Karpas-422 (cell line): ENCODE measurements at places on chromosomes 5 and 9. TPM values are rescaled to one million over a fixed set of nuclear protein-coding genes. Genes with fewer than 3 reads are reported as not detected.
A peak's percentile ranks its signal among the peaks of the same experiment; 100 is the strongest.

DNA sequence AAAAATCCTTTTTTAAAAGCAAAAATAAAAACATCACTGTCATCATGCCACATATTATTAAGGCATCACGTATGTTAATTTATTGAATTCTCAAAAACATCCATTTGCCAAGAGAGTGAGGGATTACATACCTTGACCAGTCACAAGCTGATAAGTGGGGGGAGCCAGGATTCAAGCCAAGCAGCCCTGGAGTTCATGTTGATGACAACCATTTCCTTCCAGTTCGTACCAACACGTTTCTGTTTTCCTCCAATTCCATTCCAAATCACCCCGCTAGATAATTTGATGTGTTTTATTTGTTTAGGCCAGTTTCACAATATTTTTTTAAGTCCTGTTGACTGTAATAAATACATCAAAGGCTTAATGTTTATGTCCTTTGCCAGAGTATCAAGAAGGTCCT is 53.0 kb downstream of the SLC1A3 start:
- DNase-seq: no peak

GTF3C4 gene
- total RNA-seq: 8.8 and 11.2 TPM in 2 replicates

NR4A3 gene
- 0.18 and 0.45 TPM in 2 replicates for total RNA-seq

GRCh38 chr5:98929710-98930298 is 997 bp upstream of the CHD1 start:
- no peak for DNase-seq

DNA sequence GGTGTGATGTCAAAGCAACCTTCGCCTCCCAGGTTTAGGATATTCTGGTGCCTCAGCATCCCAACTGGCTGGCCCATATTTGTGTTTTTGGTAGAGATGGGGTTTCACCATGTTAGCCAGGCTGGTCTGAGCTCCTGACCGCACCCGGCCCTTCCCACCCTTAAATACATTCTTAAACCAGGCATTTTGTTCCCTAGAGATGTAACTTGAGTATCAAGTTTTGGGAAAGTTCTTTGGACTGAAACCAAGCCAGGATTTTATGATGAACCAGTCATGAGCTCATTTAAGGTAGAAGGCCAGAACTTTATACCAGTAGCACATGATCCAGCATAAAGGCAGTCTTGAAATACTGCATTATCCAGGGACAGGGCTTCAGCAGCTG is 3.5 kb downstream of the RPL7A start:
- DNase-seq: no peak

GRCh38 chr9:1026219-1026618 is 23.9 kb upstream of the DMRT2 start:
- DNase-seq: no peak

DNA sequence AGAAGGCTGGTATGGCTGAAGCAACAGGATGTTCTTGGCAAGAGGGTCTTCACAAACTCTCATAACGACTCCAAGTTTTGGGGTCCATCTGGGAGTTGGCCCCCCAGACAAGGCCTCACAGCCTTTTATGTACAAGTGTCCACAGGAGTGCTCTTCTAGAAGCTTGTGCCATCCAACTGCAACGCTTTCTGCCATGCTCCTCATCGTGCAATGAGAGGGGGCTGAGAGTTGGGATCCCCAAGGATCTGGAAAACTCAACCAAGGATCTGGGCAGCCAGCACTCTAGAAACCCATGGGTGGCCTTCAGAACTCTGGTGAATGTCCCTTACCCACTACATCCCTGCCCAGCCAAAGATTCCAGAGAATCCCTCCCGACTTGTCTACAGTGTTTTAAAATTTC is 8.5 kb upstream of the AMBP start:
- no peak for DNase-seq

GRCh38 chr9:84206801-84207370 is 133.7 kb downstream of the SLC28A3 start:
- DNase-seq: no peak

DNA sequence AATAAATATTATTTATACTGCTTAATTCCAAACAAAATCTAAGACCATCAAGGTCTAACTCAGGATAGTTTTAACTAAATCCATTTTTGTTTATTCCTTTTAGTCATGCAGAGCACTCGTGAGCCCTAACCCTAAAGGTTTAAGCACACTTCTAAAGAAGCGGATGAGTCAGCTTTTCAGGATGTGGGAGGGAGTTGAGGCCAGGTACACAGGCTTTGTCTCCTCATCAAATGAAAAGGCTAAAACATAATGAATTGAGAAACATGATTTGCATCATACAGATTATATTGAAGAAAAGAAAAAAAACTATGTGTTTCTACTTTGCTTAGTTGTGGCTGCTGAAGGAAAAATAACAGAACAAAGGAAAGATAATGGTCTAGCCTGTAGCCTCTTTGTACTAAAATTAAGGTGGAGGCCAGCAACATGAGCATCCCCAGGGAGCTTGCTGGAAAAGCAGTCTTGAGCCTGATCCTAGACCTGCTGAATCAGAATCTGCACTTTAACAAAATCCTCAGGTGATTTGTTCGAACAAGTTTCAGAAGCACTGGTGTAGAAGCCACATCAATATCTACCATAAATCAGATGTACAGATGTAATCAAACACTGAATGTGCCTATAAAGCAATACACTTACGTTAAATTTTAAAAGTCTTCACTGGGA is 21.1 kb upstream of the ISCA1 start:
- DNase-seq: no peak

PCDHGB4 gene
- total RNA-seq: 6.3 and 10.0 TPM in 2 replicates

- no peak for DNase-seq
Observed at GRCh38 chr9:99019510-99020331, 76.0 kb downstream of the COL15A1 start.

DNA sequence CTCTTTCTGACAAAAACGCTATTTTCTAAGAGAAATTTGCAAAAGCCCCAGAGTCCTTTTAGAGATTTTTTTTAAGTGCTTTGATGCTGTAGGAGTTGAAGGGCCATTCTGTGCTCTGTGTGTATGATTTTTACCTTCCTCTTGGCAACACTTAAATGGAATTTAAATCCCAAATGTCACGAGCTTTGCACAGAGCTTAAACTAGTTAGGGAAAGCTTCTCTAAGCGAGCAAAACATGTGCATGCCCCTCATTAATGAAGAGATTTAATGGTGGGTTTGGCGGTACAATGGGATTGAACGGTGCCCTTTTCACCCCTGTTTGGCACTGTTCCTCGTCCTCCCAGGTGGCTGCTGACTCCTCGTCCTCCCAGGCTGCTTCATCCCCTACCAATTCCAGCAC is 220.7 kb downstream of the DRD1 start:
- DNase-seq: no peak

- no peak for DNase-seq
Observed at GRCh38 chr5:113092683-113093082, 116.1 kb downstream of the DCP2 start.

ACOT12 gene
- 0.18 and 0.26 TPM in 2 replicates for total RNA-seq

DNA sequence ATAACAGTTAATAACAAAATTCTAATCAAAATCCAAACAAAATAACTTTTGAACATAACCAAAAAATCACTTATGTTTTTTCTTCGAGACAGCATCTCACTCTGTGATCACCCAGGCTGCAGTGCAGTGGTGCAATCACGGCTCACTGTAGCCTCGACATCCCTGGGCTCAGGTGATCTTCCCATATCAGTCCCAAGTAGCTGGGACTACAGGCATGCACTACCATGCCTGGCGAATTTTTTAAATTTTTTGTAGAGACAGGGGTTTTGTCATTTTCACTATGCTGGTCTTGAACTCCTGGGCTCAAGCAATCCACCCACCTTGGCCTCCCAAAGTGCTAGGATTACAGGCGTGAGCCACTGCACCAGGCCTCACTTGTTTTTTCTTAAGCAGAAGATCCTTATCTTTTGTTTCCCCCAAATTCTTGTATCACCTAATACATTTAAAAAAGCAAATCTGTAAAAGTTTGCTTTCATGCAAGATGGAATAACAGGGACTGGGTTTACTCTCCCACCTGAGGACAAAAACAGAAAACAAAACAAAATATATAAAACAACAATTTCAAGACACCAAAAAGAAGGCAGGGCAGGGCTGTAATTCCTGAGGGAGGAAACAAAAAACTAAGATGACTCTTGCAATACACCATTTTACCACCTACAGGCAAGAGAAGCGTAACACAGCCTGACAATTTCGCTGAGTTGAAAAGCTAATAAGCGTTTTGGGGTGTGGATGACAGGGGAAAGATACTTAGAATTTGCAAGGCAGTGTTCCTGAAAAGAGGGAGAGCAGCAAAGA is 71.4 kb downstream of the RAPGEF6 start:
- no peak for DNase-seq

DNA sequence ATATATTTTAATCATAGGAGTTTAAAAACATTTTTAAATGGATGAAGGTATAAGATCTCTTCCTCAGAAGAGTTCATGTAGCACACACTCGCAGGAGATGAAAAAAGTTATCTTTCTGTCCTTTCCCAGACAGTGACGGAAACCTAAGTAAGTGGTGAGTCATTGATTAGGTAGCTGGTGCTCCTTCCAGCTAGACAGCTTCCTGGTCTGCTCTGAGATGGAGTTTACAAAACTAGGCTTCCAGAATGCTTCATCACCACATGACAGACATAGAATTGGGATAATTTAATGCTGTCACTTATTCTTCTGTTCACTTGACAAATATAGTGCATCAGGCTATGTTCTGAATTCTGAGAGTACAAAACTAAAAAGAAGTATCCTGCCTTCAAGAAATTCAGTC is 2393.0 kb upstream of the C9orf72 start:
- no peak for DNase-seq

GRCh38 chr5:98144116-98144515 is 629.3 kb upstream of the RGMB start:
- DNase-seq: no peak

DNA sequence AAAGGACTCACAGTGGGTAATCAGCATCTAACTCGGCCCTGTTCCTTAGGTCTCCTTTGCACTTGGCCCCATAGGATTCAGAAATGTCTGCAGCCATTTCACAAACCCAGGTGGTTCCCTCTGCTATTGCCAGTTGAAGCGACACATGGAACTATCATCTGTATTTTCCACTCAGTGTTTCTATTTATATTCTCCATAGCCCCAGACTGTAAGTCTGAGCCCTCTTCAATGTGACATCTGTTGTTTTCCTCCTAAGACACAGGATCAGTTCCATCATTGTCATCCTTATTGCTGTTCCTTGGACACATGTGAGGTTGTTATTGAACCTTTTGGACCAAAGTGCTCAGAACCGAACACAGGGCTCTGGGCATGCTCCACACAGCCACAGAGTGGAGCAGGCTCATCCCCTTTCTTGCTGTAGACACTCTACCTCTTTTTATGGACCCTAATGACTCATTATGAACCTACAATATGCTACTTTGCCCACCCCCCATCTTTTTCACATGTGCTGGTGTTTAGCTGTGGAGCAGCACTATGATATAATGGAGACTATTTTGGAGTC is 36.4 kb downstream of the GARNL3 start:
- no peak for DNase-seq

GABRA6 gene
- not detected in 2 replicates for total RNA-seq

TMEM252 gene
- total RNA-seq: not detected in 2 replicates

STKLD1 gene
- total RNA-seq: 0.93 and 0.97 TPM in 2 replicates

- no peak for DNase-seq
Observed at GRCh38 chr5:132389051-132389331, 19.5 kb downstream of the SLC22A5 start.

MYOT gene
- total RNA-seq: not detected in 2 replicates

NAIF1 gene
- total RNA-seq: 7.3 and 13.9 TPM in 2 replicates

DNA sequence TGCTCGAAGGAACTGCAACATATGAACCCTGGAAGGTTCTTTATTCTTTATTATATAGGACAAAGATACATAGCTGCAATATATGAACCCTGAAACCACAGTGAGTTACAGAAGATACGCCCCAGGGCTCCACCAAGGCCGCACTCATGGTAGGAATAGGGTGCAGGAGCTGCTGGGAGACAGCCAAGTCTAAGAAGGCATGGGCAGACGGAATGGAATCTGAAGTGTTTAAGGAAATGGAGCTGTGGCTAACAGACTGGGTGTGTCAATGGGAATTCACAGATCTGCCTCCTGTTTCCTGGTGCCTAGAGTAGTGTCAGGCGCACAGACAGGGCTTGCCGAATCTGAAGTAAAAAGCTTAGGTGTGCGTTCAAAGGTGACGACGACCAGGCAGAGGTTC is 286.4 kb downstream of the DENND1A start:
- DNase-seq: no peak

SV2C gene
- not detected in 2 replicates for total RNA-seq

DNA sequence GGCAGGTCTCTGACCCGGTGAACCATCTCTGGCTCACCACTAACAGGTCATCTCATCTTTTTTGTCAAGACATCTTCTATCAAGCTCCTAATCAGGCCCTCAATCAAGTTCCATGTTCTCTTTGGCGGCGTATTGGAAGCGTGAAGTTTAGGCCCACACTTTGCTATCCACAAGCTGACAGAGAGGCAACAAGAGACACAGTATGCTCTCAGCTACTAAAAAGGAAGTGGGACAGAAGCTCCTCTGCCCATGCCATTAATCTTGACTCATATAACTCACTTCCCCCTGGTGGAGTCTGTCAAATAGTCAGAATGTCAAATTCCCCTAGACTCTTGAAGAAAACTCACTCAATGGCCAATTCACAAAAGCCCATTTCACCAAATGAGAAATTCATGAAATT is 77.6 kb upstream of the TMC1 start:
- peak; percentile 54 for DNase-seq

DNA sequence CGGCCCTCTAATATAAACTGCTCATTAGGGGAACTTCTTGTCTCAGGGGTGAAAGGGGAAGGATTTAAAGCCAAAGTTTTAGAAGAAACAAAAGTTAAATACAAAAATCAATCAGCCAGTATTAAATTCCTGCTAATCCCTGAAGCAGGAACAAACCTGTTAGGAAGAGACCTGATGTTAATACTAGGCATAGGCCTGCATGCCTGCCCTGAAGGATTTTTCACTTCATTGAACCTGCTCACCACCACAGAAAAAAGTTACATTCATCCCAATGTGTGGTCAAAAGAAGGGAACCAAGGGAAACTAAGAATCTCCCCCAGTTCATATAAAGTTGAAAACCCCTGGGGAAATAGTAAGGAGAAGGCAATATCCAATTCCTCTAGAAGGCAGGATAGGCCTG is 9.4 kb upstream of the RNF180 start:
- no peak for DNase-seq

DNA sequence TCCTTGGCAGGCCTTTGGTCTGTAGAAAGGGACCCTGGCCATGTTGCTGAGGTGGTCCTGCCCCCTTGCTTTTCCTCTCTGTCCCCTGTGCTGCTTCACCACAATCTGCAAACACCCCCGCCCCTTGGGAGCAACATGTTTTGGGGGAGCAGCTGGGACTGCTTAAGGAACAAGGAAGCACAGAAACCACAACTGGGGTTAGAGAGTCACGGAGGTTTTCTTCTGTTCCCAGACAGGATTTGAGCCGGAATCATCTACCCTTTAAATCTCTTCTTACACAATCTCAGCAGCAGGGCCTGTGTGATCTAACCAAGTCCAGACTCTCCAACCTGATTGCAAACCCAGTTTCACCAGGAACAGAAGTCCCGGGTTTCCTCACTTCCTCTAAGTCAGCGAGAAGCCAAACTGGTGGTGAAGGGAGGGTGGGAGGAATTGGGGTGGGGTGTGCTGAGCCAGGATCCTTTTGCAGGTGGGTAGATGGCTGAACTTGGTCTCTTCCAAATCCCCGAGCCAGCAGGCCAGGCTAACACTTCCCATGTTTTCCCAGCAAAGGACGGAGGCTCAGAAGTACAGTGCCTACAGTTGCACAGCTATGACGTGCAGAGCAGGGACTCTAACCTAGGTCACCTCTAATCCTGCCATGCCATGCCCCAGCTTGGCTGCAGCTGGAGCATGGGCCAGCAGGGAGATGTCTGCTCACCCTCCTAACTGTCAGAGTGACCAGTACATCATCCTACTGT is 25.0 kb downstream of the SH3PXD2B start:
- no peak for DNase-seq
